ENCODE measurements at places on chromosomes 7 and 10. TPM values are rescaled to one million over a fixed set of nuclear protein-coding genes. Genes with fewer than 3 reads are reported as not detected.

GRCh38 chr10:124289851-124290795 is 128.6 kb downstream of the OAT start:
- H3K4me1 ChIP-seq: no peaks in the 10 kb centered on the region
- no peak for DNase-seq
- no peak overlapping the region for H3K4me3 ChIP-seq

DNA sequence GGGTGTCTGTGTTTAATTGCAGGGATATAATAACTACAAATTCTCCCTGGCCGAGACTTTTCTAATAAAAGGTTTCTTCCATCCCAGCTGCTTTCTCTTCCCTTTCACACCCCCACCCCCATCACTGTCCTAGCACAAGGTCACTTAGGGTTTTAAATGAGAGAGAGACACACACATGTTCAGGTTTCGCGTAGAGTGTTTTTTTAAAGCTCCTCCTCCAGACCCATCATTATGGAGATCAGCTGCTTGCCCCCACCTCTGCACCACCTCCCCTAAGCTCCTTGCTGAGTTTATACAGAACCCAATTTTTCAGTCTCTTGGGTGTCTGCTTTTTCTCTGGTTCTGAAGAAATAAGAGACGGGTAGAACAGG is 18.6 kb downstream of the LRMDA start:
- H3K4me1 ChIP-seq: no peaks in the 10 kb centered on the region
- no peak overlapping the region for H3K27ac ChIP-seq
- no peaks in the 10 kb centered on the region for H3K36me3 ChIP-seq
- no peaks in the 10 kb centered on the region for H3K27me3 ChIP-seq
- H3K4me3 ChIP-seq: no peak overlapping the region
- DNase-seq: no peak

GPR141 gene
- 0.64 TPM for total RNA-seq

PUS7 gene
- 23.6 TPM for total RNA-seq

OR2A1 gene
- total RNA-seq: 0.15 TPM

SPDYE2B gene
- total RNA-seq: not detected
